ENCODE measurements at places on chromosomes 5 and 9.

DNA sequence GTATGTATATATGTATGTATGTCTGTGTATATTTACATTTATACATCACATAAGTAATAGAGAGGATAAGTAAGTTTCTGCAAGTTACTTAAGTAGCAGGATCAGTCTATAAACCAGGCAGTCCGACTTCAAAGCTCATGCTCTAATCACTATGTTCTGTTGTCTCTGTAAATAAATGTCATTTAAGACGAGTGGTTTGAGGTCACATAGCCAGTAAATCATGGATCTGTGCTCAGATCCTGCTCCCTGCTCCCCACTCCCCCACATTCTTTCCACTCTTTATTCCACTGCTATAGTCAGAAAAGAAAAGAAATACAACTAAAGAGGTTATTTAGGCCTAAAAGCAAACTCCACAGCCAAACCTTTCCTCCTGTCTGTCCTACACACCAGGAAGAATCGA, 90.4 kb downstream of the SERINC5 start:
- no peak for DNase-seq

DNA sequence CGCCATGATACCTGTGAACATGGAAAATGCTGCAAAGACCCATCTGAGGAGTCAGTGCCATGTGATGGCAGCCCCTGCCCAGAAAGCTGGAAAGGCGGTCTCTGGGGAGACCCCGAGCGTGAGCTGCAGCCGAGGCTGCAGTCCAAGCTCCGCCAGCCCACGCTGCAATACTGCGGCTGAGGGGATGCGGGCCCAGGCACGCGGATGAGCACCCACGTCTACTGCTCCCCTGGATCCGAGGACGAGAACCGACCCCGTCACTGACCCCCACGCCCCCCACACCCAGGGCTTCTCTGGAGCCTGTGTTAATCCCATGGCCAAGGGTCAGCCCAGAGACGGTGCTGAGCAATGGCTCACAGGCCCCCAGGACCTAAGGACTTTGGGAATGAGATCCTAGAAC, 32.4 kb downstream of the SLC12A7 start:
- DNase-seq = no peak

DNA sequence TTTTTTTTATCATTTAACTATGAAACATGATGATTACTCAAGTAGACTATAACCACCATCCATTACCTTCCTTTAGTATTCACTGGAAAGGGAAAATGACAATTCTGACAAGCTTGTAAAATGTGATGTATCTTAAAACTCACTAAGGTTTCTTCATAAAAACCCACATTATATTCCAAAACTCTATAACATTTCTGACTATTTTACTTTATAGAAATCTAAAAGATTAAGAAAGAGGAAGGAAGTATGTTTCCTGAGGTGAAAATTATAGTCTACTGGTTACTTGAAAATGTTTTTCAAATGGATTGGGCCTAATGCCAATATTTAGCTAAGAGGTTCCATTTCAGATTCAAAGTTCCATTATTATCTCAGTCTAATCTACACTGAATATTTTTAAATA, 1982.2 kb upstream of the C9orf72 start:
- no peak for DNase-seq

- no peak for DNase-seq
These were observed 163.3 kb upstream of the LHFPL2 start for GRCh38 chr5:78811866-78812265.

Data from DMS 273 treated with DMSO at 0.1 percent for 48 hours (cell line).